ENCODE measurements at places on chromosomes 12 and 14. TPM values are rescaled to one million over a fixed set of nuclear protein-coding genes. Genes with fewer than 3 reads are reported as not detected.

KLRC2 gene
- 1.9 TPM for total RNA-seq

SLC25A21 gene
- total RNA-seq = 1.1 TPM

MYF5 gene
- not detected for total RNA-seq

M6PR gene
- 130 TPM for total RNA-seq

GRCh38 chr12:120971299-120972180 lies 6.8 kb upstream of the HNF1A start:
- no peak overlapping the region for H3K27ac ChIP-seq
- peaks cover 8% of the 10 kb centered on the region for H3K4me1 ChIP-seq
- no peaks in the 10 kb centered on the region for H3K36me3 ChIP-seq
- H3K4me3 ChIP-seq = no peak overlapping the region
- no peaks in the 10 kb centered on the region for H3K27me3 ChIP-seq

GRCh38 chr14:77007975-77008421 lies 20.5 kb downstream of the IRF2BPL start:
- H3K36me3 ChIP-seq = no peaks in the 10 kb centered on the region
- H3K4me3 ChIP-seq = no peak overlapping the region

GRCh38 chr12:64678248-64678647 lies 68.0 kb downstream of the RASSF3 start:
- no peaks in the 10 kb centered on the region for H3K36me3 ChIP-seq
- no peak overlapping the region for H3K4me3 ChIP-seq
- no peak for DNase-seq
- no peaks in the 10 kb centered on the region for H3K27me3 ChIP-seq

- no peak overlapping the region for H3K27ac ChIP-seq
- H3K4me3 ChIP-seq = no peak overlapping the region
- no peak for DNase-seq
- no peaks in the 10 kb centered on the region for H3K27me3 ChIP-seq
Observed at GRCh38 chr12:53073881-53074280, 5.3 kb downstream of the SPRYD3 start.

DNA sequence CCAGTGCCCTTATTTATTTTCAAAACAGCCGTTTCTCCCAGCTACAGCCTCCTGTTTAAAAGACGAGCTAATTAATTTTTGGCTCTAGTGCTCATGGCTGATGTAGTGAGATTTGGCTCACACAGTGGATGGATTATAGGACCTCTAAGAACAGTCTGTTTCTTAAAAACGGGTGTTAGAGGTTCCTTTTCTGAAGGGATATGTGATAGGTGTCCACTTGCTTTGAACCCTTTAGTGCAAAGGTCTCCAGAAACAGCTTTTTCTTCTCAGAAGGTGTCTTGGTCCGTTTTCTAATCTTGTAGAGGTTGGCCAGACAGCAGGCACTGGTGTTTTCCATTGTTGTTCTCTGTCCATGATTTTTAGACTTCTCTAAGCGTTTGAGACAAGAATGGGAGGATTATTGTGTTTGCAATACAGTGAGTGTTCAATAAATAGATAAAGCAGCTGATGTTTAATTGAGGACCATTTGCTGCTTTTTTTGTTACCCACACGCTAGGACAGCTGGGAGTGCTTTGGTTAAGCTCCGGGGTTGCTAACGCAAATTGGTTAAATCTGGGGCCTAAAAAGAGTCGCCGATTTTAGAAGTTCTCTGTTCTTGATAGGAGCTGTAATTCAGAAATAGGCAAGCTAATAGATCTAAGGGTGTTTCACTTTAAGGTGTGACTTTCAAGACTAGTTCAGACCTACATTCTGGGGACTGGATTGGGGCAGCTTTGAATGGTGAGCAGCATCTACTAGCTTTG lies 1.0 kb downstream of the BORCS5 start:
- no peaks in the 10 kb centered on the region for H3K27me3 ChIP-seq
- H3K36me3 ChIP-seq = peaks cover 2% of the 10 kb centered on the region
- peak overlapping the region; percentile 91 for H3K4me3 ChIP-seq
- DNase-seq = no peak
- H3K4me1 ChIP-seq = no peaks in the 10 kb centered on the region

- no peak overlapping the region for H3K4me3 ChIP-seq
- DNase-seq = no peak
- peaks cover 34% of the 10 kb centered on the region for H3K27me3 ChIP-seq
- H3K4me1 ChIP-seq = peaks cover 13% of the 10 kb centered on the region
Observed at GRCh38 chr12:4217091-4217490, 56.5 kb upstream of the CCND2 start.

DNA sequence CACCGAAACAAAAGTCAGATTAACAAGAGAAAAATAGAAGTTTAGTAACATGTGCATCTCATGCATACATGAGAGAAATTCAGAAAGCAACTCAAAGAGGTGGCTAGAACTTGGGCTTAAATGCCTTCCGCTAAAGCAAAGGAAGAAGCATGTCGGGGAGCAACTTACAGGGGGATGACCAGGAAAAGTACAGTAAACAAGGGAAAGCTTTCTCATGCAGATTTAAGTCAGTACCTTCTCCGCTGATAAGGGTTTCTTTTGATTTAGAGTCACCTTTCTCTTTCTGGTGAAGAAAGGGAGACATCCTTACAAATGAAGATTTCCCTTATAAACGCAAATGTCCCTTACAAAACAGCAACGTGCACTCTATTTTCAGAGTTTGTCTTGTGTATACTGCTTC lies 6.0 kb upstream of the RNASE6 start:
- H3K4me3 ChIP-seq = no peak overlapping the region
- no peak overlapping the region for H3K27ac ChIP-seq
- H3K4me1 ChIP-seq = no peaks in the 10 kb centered on the region
- H3K36me3 ChIP-seq = no peaks in the 10 kb centered on the region
- DNase-seq = no peak

DNA sequence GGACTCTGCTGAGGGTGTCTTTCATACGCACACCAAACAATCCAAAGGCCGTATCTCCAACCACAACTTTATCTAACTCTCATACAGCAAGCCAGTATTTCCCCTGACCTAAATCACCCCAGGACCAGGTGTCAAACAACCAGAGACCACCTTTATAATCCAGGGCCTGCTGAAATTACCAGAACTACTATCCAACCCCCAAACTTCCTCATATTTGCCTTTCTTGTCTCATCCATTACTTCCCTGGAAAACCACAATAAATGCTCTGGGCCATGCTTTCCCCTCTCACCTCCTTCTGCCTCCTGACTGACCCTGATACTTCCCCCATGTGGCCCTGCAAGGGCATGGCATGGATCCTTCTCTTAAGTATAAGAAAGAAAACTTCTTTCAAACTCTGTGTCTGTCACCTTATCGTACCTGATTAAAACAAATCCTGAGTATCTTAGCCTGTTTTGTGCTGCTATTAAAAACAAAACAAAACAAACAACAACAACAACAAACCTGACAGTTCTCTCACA lies 44.7 kb upstream of the CRACR2A start:
- no peaks in the 10 kb centered on the region for H3K36me3 ChIP-seq
- H3K4me3 ChIP-seq = no peak overlapping the region
- no peaks in the 10 kb centered on the region for H3K27me3 ChIP-seq
- no peak overlapping the region for H3K27ac ChIP-seq

DNA sequence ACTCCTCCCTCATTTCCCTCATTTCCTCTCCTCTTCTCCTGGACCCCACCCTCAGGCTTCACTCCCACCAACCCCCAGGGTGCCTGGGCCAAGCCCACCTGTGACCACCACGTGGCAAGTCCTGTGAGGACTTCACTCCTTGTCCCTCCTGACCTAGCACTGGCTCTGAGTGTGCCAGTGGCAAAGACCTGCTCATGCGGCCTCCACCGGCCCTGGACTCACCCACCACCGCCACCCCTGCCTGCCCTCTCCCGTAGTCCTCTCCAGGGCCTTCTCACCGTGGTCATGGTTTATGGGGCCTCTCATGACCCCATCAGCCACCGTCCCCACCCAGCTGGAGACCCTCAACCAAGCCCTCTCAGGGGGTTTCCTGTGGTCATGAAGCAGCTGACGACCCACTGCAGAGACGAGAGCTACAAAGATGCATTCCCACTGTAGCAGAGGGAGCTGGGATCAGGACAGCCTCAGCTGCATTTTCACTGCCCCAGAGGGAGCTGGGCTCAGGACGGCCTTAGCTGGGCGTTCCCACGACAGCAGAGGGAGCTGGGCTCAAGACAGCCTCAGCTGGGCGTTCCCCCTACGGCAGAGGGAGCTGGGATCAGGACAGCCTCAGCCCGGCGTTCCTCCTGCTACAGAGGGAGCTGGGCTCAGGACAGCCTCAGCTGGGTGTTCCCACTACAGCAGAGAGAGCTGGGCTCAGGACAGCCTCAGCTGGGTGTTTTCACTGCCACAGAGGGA lies 3.2 kb upstream of the C14orf180 start:
- DNase-seq = no peak
- no peak overlapping the region for H3K4me3 ChIP-seq
- H3K27me3 ChIP-seq = peaks cover 16% of the 10 kb centered on the region
- no peak overlapping the region for H3K27ac ChIP-seq
- no peaks in the 10 kb centered on the region for H3K4me1 ChIP-seq

DNA sequence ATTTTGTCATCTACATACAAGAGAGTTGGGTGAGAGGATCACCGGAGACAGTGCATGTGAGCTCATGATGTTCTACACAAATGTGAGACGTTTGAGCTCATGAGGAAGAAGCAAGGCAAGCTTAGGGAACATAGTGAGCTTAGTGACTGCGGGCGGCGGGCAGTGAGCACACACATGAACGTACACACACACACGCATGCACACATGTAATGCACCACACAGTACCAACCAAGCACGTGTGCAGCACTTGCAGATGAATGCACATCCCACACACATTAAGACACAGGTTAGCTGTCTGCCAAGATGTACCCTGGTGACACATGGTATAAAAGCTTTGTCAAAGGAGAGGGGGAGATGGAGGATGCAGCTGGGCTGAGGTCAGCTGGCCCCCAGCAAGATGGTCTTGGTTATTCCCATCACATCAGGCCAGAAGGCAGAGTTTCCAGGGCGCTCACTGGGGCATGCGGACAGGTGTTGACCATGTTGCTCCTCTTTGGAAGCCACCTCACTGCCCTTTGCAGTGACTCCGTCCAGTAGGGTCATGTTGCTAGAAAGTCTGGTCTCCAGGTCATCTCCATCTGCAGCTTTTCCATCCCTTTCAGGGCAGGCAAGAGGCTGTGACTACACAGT lies 8.7 kb upstream of the CACNA2D4 start:
- H3K27ac ChIP-seq = no peak overlapping the region
- H3K4me1 ChIP-seq = no peaks in the 10 kb centered on the region
- no peak overlapping the region for H3K4me3 ChIP-seq
- peaks cover 4% of the 10 kb centered on the region for H3K36me3 ChIP-seq

All from MCF 10A (cell line).